ENCODE measurements at places on chromosomes 12 and 14. TPM values are rescaled to one million over a fixed set of nuclear protein-coding genes. Genes with fewer than 3 reads are reported as not detected.

- no peak for DNase-seq
Measured at GRCh38 chr12:31029916-31030562, 43.6 kb upstream of the DDX11 start.

- no peak for DNase-seq
Measured at GRCh38 chr12:85043829-85044228, 7.7 kb downstream of the LRRIQ1 start.

- no peak for DNase-seq
Measured at GRCh38 chr14:72549026-72549425, 344.9 kb downstream of the DPF3 start.

DNA sequence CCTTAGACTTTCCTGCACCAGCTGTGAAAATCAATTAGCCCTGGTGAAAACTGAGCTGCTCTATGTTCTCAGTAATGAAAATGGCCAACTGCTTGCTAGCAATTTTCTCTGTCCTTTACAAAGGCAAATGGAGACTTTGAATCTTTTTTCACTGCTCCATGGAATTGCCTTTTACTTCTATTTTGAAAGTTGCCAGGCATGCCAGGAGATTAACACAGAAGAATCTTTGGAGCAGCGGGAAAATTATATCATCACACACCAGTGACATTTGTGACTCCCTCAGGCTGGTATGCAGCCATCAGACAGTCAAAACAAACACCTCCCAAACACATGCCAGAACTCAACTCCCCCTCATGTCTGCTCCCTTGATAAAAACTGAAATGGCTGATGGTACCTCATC, 872.0 kb upstream of the FLRT2 start:
- DNase-seq = no peak

- DNase-seq = no peak
Measured at GRCh38 chr12:7109572-7109920, 532 bp upstream of the C1RL start.

DIO2 gene
- total RNA-seq = 0.13 TPM

GYS2 gene
- total RNA-seq = not detected

Measured in pulmonary artery endothelial cell (primary cell).